Left ventricle myocardium superior (tissue), 1 donor: ENCODE measurements at places on chromosomes 13 and 19.

- DNase-seq, result no peak
These were observed 20.2 kb upstream of the CEACAM6 start for GRCh38 chr19:41735071-41735600.

GRCh38 chr13:64066711-64067110 is 2651.1 kb upstream of the PCDH20 start:
- DNase-seq, result no peak

DNA sequence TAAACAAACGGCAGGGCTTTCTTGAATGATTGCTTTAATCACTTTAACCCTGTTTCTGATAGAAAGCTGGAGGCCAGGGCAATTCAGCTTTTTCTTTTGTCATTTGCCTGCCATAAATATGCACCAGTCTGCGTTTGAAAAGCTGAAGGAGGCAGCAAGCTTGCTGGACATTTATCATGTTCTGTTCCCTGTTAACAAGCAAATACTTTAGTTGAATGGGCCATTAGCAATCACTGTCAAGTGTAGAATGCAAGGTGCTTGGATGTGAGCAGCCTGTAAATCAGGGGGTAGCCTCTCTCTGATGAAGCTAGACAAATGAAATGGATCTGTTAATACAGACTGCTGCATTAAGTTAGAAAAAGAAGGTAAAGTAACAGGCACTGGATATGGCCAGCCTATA is 7.6 kb downstream of the EFNB2 start:
- no peak for DNase-seq

DNA sequence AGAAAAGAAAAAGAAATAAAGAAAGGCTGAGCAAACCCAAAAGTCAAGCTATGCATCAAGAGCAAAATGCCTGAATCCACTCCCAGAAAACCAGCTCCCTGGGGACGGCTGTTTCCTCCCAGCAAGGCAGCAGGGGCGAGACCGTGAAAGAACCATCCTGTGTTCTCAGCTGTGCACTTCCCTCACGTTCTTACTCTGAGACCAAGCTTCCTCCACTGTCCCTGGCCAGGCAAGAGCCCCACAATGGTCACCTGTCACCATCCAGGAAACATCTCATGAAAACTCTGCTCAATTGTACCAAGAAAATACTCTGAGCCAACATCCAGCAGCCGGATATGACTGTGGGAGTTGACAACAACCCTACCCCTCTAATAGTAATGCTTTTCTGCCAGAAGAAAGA is 22.9 kb downstream of the RAB20 start:
- DNase-seq, result peak; percentile 72

DNA sequence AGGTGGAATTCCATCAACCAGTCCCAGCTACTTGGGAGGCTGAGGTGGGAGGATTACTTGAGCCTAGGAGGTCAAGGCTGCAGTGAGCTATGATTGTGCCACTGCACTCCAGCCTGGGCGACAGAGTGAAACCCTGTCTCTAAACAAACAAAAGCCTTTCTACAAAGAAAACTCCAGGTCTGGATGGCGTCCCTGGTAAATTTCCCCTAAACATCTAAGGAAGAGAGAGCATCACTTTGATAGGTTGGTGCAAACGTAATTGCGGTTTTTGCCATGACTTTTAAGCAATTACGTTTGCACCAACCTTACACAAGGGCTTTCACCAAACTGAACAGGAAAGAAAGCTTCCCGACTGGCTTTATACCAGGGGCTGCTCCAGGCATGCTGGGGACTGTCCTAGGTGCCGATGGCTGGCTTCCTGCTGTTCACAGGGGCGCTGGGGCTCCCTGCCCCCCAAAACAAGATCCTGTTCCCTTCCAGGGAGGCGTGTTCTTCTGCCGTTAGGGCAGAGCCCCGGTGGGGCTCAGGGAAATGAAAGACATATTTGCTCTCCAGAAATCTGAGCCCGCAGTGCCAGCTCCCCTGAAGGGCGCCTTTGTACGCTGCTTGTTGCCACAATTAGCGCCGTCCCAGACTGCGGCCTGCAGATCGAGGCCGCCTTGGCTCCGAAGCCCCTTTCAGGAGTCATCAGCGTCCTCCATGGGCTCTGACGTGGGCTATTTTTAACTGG is 38.7 kb upstream of the KLF2 start:
- DNase-seq, result peak; percentile 52

DNA sequence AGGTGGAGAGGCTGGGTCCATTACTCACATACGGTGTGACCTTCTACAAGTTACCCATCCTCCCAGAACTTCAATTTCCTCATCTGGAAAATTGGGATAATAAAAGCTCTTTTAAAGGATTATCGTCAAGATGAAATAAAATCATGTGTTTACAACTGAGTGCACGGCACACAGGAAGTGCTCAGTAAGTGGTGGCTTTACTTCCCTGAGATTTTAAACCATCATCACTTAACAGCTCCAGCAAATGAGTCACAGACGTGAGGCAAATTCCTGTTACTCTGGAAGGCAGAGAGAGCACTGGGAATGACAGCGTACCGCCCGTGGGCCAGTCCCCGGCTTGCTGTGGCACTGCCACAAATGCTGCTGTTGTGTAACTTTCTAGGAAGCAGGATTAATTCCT is 64.1 kb downstream of the MRPL57 start:
- DNase-seq, result no peak

- DNase-seq, result no peak
These were observed 60.6 kb upstream of the C13orf46 start for GRCh38 chr13:114034481-114034891.

DNA sequence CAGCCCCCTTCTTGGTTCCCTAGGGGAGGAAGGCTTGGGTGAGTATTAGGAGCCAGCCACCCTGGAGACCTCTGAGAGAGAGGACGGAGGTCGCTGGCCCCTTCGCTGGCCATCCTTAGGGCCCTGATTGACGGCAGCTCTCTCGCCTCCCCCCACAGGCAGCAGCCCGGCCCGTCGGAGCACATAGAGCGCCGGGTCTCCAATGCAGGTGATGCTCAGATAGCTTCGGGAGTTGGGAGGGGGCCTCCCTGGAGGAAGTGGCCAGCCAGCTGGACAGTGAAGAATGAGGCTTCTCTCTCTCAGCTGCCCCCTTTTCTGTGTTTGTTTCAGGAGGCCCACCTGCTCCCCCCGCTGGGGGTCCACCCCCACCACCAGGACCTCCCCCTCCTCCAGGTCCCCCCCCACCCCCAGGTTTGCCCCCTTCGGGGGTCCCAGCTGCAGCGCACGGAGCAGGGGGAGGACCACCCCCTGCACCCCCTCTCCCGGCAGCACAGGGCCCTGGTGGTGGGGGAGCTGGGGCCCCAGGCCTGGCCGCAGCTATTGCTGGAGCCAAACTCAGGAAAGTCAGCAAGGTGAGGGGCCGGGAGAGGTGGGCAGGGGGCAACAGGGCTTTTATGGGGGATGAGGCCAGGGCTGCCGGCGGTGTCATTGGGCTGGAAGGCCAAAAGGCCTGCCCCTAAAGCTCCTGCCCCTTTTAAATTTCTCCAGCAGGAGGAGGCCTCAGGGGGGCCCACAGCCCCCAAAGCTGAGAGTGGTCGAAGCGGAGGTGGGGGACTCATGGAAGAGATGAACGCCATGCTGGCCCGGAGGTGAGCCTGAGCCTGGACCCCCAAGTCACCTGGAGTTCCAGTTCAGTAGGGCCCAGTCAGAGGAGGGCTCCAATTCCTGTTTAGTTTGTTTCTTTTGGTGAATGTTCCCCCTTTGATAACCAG is 15.0 kb downstream of the VASP start:
- DNase-seq, result no peak

DNA sequence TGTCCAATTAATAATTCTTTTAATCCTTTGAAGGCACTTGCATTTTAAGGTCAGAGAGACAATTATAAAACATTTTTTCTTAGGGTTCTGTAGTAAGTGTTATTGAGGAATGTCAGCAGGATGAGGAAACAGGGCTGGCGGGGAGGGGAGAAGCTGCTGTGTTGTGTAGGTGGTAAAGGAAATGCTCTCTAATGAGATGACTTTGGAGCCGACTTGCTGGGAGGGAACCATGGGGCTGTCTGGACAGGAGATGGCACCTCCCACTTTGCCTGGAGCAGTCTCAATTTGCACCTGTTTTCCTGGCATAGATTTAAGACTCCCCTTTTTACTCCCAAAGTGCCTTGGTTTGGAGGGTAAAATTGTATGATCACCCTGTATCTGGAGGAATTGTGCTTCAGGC is 230.4 kb downstream of the ATP8A2 start:
- no peak for DNase-seq

DNA sequence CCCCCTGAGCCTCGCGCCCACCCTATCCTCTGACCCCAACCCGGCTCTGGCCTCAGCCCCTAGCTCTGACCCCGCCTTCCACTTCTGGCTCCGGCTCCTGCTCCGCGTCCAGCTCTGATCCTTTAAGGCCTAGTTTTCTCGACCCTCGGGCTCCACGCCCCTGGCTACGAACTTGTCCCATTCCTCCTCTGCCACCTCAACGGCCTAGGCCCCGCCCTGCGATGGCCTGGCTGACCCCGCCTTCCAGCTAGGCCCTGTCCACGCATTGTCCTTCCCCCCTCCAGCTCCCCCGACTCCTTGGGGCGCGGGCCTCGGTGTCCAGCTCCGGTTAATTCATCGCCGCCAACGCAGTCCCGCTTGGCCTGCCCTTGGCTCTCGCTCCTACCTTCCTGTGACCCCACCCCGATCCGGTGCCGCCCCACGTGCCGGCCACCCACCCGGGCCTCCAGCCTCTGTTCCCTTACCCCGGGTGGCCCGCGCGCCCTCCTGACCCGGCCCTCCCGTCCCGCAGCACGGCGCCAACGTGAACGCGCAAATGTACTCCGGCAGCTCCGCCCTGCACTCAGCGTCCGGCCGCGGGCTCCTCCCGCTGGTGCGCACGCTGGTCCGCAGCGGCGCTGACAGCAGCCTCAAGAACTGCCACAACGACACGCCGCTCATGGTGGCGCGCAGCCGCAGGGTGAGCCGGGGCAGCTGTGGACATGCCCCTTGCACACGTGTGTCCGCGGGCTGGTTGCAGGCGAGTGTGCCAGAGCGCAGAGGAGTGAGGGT is 9.4 kb downstream of the BCL3 start:
- peak; percentile 92 for DNase-seq

DNA sequence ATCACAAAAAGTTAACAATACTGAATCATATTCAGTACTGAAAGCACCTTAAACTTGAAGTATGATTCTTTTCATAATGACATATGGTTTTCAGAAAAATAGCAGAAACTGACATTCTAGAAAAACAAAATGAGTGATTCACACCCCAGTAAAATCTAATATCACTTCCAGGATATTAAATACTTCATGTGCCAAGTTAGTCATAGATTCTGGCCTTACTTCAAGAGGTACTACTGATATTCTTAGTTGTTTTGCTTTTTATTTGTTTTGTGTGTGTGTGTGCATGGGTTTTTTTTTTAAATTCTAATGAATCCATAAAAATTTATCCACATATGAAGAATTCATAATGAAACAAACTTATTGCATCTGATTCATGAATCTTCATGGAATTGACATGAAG is 207.9 kb upstream of the UFM1 start:
- no peak for DNase-seq

- peak; percentile 47 for DNase-seq
These were observed 181.9 kb downstream of the NDFIP2 start for GRCh38 chr13:79662882-79663281.

- DNase-seq, result no peak
These were observed 718 bp downstream of the ACTN4 start for GRCh38 chr19:38647966-38648768.

GRCh38 chr19:58556622-58557220 is 1.7 kb downstream of the UBE2M start:
- no peak for DNase-seq
